Urinary bladder (tissue), 4 donors: ENCODE measurements at places on chromosomes 3 and 15.
A peak's percentile ranks its signal among the peaks of the same experiment; 100 is the strongest.

DNA sequence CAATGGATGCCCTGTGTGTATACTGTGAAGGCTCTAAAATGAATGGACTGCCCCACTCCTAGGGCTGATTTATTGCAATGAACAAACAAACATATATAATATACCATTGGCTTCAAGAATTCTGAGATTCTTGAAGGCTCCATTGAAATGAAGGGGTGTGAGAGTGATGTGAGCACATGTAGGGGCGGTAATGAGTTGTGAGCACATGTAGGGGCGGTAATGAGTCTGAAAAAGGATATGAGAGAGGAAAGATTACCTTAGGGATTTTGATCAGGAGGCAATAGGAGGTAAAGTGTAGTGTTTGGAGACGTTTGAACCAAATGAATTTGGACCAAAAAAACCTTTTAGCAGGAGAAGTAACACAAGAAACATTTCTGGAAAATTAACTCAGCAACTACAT is 3.7 kb downstream of the FAM162A start:
- DNase-seq = no peak

- no peak for DNase-seq
Measured at GRCh38 chr3:12935023-12935860, 93.9 kb upstream of the RPL32 start.

GRCh38 chr3:131329774-131330173 is 51.8 kb upstream of the NUDT16 start:
- DNase-seq = no peak

DNA sequence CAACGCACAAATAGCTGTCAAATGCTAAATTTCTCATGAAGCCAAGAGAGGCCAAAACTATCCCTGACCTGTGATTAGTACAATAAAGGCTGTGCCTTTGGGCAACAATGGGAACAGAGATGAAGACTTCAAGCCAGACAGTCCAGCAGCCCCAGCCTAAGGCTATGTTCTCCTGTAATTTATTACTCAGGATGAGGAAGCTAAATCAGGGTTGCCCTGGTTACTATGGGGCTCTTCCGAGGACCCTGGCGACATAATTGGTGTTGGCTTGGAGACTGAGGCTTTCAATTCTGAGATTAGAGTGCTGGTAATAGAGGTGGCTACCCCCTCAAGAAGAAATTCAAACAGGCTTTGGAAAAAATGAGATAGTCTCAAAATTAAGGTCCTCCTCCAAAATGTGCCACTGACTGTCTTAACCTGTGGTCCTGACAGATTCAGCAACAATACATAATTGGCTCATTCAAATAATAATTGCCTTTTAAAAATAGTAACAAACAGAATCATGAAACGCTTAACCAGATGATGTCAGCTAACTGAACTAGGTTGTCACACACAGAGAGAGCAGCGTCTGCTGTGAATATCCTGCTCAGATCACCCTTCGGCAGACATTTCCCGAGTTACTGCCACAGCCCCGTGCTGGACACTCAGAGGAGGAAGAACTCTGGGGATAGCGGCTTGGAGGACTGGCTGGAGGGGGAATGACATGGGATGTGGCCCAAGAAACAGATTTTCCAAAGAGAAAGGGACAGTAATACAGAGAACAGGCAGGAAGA is 43.0 kb downstream of the NSMCE3 start:
- peak; percentile 13 for DNase-seq

DNA sequence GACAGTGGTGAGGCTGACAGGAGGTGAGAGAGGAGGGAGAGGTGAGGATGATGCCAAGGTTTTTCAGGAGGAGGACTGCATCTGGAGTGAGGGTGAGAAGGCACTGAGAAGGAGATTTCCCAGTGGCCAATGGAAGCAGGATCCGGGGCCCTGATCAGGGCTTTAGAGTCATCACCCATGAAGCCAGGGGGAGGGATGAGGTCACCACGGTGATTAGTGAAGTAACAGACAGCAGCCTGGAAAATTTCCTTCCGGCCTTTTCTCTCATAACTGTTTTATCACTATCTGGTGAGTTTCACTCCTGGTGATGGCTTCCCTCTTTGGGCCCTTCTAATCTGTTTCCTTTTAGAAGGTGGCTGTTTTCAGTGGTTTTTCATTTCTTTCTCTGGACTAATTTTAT is 80.5 kb upstream of the WNT5A start:
- no peak for DNase-seq

- DNase-seq = no peak
Measured at GRCh38 chr3:170553788-170554757, 31.8 kb downstream of the SLC7A14 start.

DNA sequence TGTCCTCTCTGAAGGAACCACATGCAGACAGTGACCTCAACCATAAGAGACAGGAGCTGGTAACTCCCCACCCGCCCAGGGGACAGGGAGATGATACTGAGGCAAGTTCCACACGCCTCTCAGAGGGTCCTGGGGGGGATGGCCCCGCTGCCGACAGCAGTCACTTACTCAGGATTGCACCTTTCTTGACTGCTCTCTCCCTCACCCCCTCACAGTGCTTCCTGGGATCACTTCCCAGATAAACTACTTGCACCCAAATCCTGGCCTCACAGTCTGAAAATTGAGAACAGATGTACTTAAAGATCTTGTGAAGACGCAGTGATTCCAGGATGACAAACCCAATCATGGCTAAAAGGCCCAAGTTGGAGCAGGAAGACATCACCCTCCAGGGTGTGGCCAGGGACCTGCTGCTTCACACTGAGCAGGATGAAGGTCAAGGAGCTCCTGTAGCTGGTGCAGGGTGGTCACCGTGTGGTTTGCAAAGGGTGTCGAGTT is 207.6 kb downstream of the ADAMTS17 start:
- DNase-seq = no peak

- DNase-seq = no peak
Measured at GRCh38 chr3:108406063-108406660, 104.2 kb downstream of the MYH15 start.

- no peak for DNase-seq
Measured at GRCh38 chr3:56704706-56705105, 21.6 kb upstream of the TASOR start.

DNA sequence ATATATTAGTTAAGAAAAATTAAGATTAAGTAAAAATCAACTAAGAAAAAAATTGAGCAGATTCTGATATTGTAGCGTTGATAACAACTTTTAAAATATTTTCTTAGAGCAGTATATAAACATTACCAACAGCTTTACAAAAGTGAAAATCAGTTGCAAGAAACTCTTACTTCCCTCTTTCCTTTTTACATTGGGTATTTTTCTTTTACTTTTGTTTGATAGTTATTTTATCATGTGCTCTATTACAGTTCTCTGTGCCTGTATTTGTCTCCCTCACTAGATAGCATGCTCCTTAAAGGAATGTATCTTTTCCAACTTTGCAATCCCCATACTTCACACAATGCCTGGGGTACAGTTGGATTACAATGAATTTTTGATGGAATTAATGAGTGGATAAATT is 87.5 kb upstream of the P3H2 start:
- DNase-seq = no peak

DNA sequence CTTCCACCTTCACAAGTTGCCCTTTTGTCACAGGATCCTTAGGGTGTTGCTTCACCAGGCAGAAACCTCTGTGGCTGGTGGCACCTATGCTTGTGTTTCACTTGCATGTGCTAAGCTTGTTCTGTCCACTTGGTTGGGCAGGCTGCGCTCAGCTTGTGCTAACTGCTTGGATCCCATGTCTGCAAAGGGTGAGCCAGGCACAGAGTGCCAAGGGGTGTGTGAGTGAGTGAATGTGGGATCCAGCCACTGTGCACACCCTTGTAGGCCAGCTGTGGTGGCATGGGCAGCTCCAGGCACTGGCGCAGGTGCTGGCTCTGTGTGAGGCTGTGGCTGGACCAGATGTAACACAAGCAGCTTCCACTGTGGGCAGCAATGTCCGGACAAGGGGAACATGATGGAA is 728.7 kb upstream of the ROBO1 start:
- no peak for DNase-seq

DNA sequence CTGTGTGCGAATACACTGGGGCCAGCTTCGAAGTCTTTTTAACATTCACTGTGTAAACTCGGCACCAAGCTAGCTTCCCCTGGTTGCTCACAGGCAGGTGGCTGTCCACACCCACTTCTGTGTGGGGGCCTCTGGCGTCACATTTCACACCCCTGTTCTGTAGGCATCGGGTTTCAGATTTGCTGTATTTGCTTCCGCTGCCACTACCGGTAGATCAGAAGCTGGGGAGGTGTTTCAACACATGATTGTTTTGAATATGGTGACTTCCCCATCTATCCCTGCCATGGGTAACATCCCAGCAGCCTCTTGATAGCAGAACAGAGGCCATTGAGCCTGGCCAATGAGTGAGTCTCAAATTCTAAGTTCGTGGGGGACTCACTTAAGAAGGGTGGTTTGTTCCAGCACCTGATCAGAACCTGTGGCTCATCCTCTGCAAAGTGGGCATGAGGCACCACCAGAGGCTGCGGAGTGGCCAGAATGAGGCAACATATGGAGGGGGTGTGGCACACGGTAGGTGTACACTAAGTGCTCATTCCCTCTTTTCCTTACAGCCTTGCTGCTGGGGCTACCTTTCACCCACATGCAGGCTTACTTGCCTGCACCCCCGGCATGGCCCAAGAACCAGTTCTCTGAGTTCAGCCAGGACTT is 61.5 kb downstream of the IQSEC1 start:
- no peak for DNase-seq

DNA sequence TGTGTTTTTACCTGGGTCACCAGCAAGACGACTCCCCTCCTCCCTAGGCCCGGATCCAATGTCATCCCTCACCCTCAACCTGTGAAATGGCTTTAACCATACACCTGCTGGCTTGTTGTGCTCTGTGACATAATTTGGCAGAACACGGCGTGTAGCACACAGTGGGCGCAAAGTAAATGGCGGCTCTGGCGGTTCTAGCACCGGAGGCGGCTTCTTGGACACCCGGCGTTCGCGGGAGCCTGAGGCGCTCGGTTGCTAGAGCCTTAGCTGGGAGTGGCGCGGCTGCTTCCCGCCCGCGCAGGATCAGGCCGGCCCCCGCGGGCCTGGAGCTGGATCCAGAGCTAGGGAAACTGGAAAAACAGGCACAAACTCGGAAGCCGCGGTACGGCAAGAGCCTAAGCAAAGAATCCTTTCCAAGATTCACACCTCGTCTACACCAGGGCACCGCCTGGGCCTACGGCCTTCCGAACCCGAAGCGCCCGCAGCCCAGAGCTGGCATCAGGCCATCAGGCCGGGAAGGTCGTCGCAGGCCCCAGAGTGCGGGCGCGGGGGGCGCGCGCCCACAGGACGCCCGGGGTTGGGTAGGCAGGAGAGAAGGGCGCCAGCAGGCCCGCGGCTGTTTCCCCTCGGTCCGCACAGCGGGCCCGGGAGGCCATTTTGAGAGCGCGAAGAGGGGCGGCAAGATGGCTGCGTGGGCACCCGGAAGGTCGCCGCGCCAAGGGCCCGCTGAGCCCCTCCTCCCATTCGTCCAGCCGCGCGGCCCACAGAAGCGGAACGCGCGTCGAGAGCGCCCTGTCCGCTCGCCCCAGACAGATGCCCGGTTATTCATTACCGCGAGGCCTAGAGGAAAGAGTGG is 43.9 kb upstream of the POLG start:
- no peak for DNase-seq

GRCh38 chr3:185071287-185071800 is 81.5 kb downstream of the C3orf70 start:
- DNase-seq = no peak

- no peak for DNase-seq
Measured at GRCh38 chr3:13535905-13536304, 13.0 kb upstream of the FBLN2 start.
